ENCODE measurements at places on chromosomes 3 and 15. TPM values are rescaled to one million over a fixed set of nuclear protein-coding genes. Genes with fewer than 3 reads are reported as not detected.

The DUOXA2 gene
- polyA plus RNA-seq: 0.98 TPM

The CASR gene
- 0.02 TPM for polyA plus RNA-seq

The FANCD2OS gene
- polyA plus RNA-seq: not detected

The LTK gene
- polyA plus RNA-seq: 4.8 TPM

DNA sequence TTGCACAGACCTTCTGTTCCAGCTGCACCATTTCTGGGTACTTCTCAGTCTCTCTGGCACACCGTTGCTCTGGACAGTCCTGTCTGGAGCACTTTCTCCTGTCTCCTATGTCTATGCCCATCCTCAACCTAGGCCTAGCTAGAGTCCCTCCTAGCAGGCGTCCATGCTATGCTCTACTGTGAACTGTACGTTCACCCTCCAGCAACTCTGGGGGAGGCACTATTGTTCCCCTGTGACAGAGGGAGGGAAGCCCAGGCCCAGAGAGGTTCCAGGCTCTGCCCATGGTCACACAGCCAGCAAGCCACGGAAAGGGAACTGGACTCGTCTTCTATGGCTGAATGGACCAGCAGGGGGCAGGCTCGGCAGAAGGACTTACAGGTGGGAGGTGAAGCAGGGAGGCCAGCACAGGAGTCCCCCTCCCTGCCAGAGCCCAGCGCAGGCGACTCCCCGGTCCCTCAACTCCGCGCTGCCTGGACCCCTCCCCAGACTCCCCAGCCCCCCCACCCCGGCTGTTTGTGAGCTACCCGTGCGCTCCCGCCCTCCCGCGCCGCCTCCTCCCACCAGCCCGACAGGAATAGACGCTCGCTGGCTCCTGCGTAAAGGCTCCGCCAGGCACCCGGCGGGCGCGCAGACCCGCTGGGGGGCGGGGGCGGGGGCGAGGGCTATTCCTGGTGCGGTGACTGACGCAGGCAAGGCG lies 1.7 kb upstream of the LINGO1 start:
- peak; percentile 64 for DNase-seq

DNA sequence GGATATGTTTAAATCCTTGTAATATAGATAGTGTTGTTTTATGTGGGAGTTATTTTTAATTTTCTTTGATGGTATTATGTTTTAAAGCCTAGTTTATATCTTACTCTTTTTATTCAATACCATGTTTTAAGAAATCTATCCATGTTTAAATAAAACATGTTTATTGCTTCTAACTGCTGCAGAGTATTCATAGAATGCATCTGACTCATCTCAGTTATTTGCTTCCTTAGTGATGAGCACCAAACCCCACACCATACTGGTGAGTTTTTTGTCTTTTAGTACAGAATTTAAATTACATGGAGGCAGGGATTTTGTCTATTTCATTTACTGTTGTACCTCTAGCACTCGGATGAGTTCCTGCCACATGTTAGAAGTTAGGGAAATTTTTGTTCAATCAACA lies 209.2 kb downstream of the NSUN3 start:
- DNase-seq: no peak

DNA sequence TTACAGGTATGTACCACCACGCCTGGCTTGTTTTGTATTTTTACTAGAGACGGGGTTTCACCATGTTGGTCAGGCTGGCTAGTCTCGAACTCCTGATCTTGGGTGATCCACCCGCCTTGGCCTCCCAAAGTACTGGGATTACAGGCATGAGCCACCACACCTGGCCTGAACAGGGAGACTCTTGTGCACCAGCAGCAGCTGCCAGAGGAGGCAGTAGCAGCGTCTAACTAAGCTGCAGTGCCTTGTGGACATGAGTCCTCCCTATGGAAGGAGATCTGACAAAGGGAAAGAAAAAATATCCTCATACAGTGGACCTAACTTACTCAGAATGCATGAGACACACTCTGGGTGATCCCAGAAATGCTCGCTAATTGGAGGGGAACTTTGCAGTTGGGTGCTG lies 36.8 kb upstream of the NEO1 start:
- no peak for DNase-seq

GRCh38 chr3:188526057-188526456 lies 372.1 kb downstream of the LPP start:
- peak; percentile 13 for DNase-seq

- DNase-seq: no peak
These were observed 82.4 kb upstream of the ST3GAL6 start for GRCh38 chr3:98680723-98681122.

GRCh38 chr3:106184540-106185457 lies 316.0 kb upstream of the CBLB start:
- no peak for DNase-seq
